PC-3 (cell line): ENCODE measurements at places on chromosomes 2 and 18. TPM values are rescaled to one million over a fixed set of nuclear protein-coding genes. Genes with fewer than 3 reads are reported as not detected.

GRCh38 chr18:24060644-24061043 lies 46.1 kb downstream of the TTC39C start:
- H3K4me3 ChIP-seq: no peak overlapping the region
- DNase-seq: no peak
- no peaks in the 10 kb centered on the region for H3K36me3 ChIP-seq
- H3K27me3 ChIP-seq: no peaks in the 10 kb centered on the region

GRCh38 chr2:100412881-100413321 lies 4.6 kb downstream of the CHST10 start:
- peaks cover 16% of the 10 kb centered on the region for H3K4me1 ChIP-seq
- H3K27me3 ChIP-seq: no peaks in the 10 kb centered on the region
- H3K4me3 ChIP-seq: no peak overlapping the region
- no peaks in the 10 kb centered on the region for H3K36me3 ChIP-seq

The TFCP2L1 gene
- total RNA-seq: 2.4 and 3.5 TPM in 2 replicates

The MYO7B gene
- total RNA-seq: 28.0 and 37.8 TPM in 2 replicates

DNA sequence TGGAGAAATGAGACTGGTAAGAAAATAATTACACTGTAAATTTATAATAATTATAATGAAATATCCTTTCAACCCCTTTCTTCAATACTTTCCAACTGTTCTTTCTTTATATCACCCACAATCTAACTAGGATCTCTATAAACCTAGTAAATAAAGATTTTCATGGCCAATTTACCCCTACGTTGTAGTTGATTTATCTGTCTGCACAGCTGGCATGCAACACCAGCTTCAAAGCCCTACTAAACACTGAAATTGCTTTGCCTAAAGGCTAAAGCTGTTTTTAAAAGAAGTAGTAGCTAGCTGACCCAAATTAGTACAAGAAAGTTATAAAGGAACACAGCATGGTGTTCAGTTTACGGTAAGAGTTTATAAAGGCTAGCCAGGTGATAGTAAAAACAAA lies 140.1 kb downstream of the NOL4 start:
- no peak overlapping the region for H3K4me3 ChIP-seq
- DNase-seq: no peak
- no peaks in the 10 kb centered on the region for H3K36me3 ChIP-seq
- no peak overlapping the region for H3K27ac ChIP-seq
- 0 out of 2 replicates have a peak, but pooled peaks cover 6% of the 10 kb centered on the region for H3K27me3 ChIP-seq
- H3K4me1 ChIP-seq: no peaks in the 10 kb centered on the region

- no peak overlapping the region for H3K4me3 ChIP-seq
- H3K4me1 ChIP-seq: peaks cover 3% of the 10 kb centered on the region; the same call in 1 of the 2 replicates
- peaks cover 72% of the 10 kb centered on the region for H3K27me3 ChIP-seq
- no peak for DNase-seq
- H3K36me3 ChIP-seq: no peaks in the 10 kb centered on the region
Observed at GRCh38 chr2:75194184-75194868, 5.0 kb downstream of the TACR1 start.

- H3K36me3 ChIP-seq: no peaks in the 10 kb centered on the region
- peak; percentile 35 for DNase-seq
- peak overlapping the region; percentile 56 for H3K27ac ChIP-seq
- peaks cover 30% of the 10 kb centered on the region for H3K4me1 ChIP-seq
- no peaks in the 10 kb centered on the region for H3K27me3 ChIP-seq
Observed at GRCh38 chr2:127649100-127649611, 3.2 kb downstream of the GPR17 start.

The AFF3 gene
- 0.04 and 0.06 TPM in 2 replicates for total RNA-seq

DNA sequence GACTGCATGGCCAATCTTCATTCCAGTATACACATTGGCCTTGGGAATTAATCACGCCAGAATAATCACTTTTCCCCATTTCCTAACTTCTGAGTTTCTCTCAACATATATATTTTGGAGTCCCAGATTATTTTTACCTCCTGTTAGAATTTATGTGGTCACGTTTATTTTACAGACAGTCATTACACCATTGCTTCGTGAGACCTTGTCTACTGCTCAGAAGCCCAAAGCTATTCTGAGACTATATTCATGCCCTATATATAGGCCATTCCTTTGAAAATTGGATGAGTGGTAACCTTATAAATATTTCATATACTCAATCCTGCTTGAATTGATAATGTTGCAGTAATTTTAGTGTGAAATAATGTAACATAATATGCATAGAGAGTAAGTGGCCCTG lies 610.0 kb upstream of the CDH2 start:
- no peaks in the 10 kb centered on the region for H3K27me3 ChIP-seq
- H3K4me3 ChIP-seq: no peak overlapping the region
- no peaks in the 10 kb centered on the region for H3K36me3 ChIP-seq
- peaks cover 18% of the 10 kb centered on the region for H3K4me1 ChIP-seq
- no peak for DNase-seq

DNA sequence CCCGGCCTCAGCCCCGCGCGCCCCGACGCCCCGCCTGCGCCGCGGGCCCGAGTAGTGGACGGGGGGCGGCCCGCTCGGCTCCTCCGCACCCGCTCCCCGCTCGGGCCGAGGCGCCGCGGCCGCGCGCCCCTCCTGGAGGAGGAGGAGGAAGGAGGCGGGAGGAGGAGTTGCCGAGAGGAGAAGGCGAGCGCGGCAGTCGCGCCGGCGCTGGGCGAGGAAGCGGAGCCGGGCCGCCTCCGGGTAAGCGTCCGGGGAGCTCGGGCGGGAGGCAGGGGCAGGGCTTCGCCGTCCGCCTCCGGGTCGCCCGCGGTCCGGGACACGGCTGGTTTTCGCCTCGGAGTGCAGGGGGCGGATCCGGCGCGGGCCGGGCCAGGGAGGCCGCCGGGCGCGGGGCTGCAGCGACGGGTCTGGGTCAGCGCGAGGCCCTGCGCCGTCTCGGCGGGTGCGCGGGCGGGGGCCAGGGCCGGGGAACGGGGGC lies at the start of gene SOCS6:
Gene SOCS6 (plus strand): TSS at position 195 of the 478 bp plus-strand sequence. CDS start 35,624 bp downstream, outside the sequence.
- DNase-seq: peak; percentile 63
- H3K27ac ChIP-seq: peak within 1 kb of the TSS; percentile 60
- H3K4me1 ChIP-seq: peaks cover 35% of the 10 kb centered on the region
- H3K27me3 ChIP-seq: no peaks in the 10 kb centered on the region

- H3K4me3 ChIP-seq: no peak overlapping the region
- H3K27me3 ChIP-seq: no peaks in the 10 kb centered on the region
- DNase-seq: no peak
- no peak overlapping the region for H3K27ac ChIP-seq
- no peaks in the 10 kb centered on the region for H3K4me1 ChIP-seq
Observed at GRCh38 chr18:66662632-66663031, 58.7 kb upstream of the CDH19 start.

GRCh38 chr2:98828369-98828744 lies 97.4 kb upstream of the MGAT4A start:
- no peak for DNase-seq
- no peak overlapping the region for H3K4me3 ChIP-seq
- H3K4me1 ChIP-seq: peaks cover 23% of the 10 kb centered on the region
- H3K36me3 ChIP-seq: no peaks in the 10 kb centered on the region

DNA sequence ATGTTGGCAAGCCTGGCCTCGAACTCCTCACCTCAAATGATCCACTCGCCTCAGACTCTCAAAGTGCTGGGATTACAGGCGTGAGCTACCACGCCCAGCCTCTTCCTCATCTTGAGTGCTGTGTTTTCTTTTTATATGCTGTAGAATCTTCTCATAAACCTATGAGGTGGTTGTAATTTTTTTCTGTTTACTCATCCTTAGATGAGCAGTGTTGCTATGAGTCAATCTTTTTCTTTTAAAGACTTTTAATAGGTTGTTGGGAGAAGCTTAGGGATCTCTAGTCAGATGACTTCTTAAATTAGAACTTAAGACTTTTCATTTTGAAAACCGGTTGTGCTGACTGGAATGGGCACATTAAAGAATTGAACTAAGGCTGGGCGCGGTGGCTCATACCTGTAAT lies 8.7 kb upstream of the AAK1 start:
- peaks cover 20% of the 10 kb centered on the region for H3K4me1 ChIP-seq
- H3K27me3 ChIP-seq: no peaks in the 10 kb centered on the region
- DNase-seq: peak; percentile 95
- H3K4me3 ChIP-seq: no peak overlapping the region

- H3K27ac ChIP-seq: no peak overlapping the region
- H3K36me3 ChIP-seq: no peaks in the 10 kb centered on the region
- DNase-seq: peak; percentile 36
- peaks cover 6% of the 10 kb centered on the region; the same call in 1 of the 2 replicates for H3K4me1 ChIP-seq
- H3K4me3 ChIP-seq: peak overlapping the region; percentile 41; the same call in 1 of the 2 replicates
Observed at GRCh38 chr2:236449167-236449761, 120.4 kb upstream of the ACKR3 start.

The RBKS gene
- total RNA-seq: 1.8 and 2.6 TPM in 2 replicates

The SERPINB3 gene
- total RNA-seq: 5.6 and 6.3 TPM in 2 replicates

The SERPINB10 gene
- 0.69 TPM in 1 of 2 replicates, not detected in the other for total RNA-seq

DNA sequence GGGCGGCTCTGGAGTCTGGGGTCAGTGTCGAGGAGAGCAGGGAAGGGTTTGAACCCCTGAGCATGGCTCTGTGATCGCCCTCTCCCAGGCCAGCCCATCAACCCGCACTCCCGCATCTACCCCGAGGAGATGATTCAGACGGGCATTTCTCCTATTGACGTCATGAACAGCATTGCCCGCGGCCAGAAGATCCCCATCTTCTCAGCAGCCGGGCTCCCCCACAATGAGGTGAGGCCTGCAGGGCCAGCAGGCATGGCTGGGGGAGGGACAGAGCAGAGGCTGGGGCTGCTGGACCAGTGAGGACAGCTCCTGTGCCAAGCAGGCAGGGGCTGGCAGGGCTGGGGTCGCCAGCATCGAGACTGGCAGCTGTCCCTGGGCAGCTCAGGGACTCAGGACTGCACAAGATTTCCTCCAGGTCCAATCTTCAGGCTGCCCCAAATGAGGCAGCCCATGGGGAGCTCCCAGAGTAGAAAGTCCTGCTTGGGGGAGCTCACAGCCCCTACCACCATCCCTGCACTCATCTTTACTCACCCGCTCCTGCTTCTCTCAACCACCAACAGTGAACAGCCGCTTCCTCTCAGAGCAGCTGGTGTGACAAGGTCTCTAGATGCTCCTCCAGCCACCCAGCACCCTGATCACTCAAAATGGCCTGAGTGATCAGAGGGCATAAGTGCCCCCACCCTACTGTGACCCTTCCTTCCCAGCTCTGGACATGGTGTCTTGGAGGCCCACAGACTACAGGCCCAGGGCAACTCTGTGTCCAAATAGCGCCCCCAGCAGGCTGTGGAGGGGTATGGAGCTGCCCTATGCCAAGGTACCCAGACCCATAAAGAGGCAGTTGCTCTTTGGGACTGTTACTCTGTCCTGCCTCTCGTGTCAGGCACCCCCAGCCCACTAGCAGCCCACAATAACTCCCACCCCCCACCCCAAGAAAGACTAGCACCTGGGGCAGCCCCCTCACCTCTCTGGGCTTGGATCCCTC lies 18.3 kb upstream of the ANKRD53 start:
- H3K36me3 ChIP-seq: no peaks in the 10 kb centered on the region
- H3K27me3 ChIP-seq: peaks cover 12% of the 10 kb centered on the region
- DNase-seq: no peak
- no peak overlapping the region for H3K27ac ChIP-seq

GRCh38 chr2:216551234-216552068 lies 52.8 kb downstream of the RPL37A start:
- DNase-seq: peak; percentile 70
- no peaks in the 10 kb centered on the region for H3K36me3 ChIP-seq
- H3K27me3 ChIP-seq: no peaks in the 10 kb centered on the region
- peaks cover 33% of the 10 kb centered on the region for H3K4me1 ChIP-seq

The CCBE1 gene
- total RNA-seq: 13.9 and 20.8 TPM in 2 replicates

GRCh38 chr2:215436705-215437565 lies 1.1 kb upstream of the FN1 start:
- H3K27ac ChIP-seq: peak overlapping the region; percentile 82
- H3K4me3 ChIP-seq: peak overlapping the region; percentile 97
- H3K27me3 ChIP-seq: no peaks in the 10 kb centered on the region
- peaks cover 9% of the 10 kb centered on the region; the same call in 1 of the 2 replicates for H3K36me3 ChIP-seq

GRCh38 chr2:100104718-100105677 lies 37.4 kb downstream of the AFF3 start:
- no peak overlapping the region for H3K27ac ChIP-seq
- H3K27me3 ChIP-seq: peaks cover 43% of the 10 kb centered on the region
- no peak for DNase-seq

DNA sequence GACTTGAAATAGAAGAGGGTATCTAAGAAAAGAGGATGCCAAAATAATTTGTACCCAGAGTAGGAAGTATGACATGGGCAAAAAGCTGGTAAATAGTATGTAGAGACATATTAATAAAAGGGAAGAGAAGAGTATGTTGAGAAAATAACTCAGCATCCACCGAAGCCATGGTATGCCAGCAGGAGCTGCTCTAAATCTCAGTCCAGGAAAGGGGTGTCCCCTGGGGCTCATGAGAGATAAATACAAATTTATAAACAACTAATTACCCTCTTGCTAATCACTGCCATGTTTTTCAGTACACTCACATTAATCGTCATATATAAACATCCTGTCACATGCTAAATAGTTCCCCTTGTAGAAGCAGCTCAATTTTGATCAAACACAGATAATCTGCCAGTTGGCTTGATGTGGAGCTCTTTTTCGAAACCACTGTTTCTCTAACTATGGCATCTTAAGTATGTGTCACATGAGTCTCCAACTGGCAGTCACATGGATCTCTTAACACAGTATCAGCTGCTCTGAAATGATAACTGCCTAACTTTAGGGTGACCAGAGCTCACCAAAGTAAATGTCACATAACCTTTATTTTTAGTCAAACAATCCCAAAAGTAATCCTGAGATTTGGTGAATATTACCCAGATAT lies 31.9 kb downstream of the EXOC6B start:
- H3K36me3 ChIP-seq: no peaks in the 10 kb centered on the region
- no peak overlapping the region for H3K4me3 ChIP-seq
- H3K27ac ChIP-seq: no peak overlapping the region
- peaks cover 22% of the 10 kb centered on the region for H3K4me1 ChIP-seq
- no peak for DNase-seq
- H3K27me3 ChIP-seq: no peaks in the 10 kb centered on the region

- no peak overlapping the region for H3K4me3 ChIP-seq
- H3K27me3 ChIP-seq: no peaks in the 10 kb centered on the region
- no peak for DNase-seq
Observed at GRCh38 chr18:59735269-59735860, 38.1 kb upstream of the CCBE1 start.

The HOXD13 gene
- total RNA-seq: 0.36 and 0.46 TPM in 2 replicates

- no peak overlapping the region for H3K27ac ChIP-seq
- no peaks in the 10 kb centered on the region for H3K36me3 ChIP-seq
- no peak for DNase-seq
- H3K4me1 ChIP-seq: no peaks in the 10 kb centered on the region
- no peaks in the 10 kb centered on the region for H3K27me3 ChIP-seq
- H3K4me3 ChIP-seq: no peak overlapping the region
Observed at GRCh38 chr18:58298251-58299134, 254.5 kb downstream of the NEDD4L start.

- no peak overlapping the region for H3K4me3 ChIP-seq
- DNase-seq: no peak
- no peak overlapping the region for H3K27ac ChIP-seq
- H3K36me3 ChIP-seq: no peaks in the 10 kb centered on the region
Observed at GRCh38 chr2:184032983-184033382, 565.3 kb upstream of the ZNF804A start.

DNA sequence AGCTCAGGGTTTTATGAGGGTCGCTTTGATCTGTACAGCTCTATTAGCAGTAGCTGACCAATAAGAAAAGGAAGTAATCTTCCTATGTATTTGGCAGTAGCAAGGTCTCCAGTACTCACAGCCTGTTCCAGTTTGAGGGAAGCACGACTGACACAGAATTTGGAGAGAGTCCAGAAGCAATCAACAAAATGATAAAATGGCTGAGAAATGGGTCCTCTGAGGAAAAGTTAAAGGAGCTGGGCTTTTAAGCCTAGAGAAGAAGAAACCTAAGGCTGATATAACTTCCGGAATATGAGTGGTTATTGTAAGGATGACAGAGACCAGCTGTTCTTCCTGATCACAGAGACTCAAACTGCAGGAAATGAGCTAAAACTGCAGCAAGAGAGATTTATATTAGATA lies 382.8 kb downstream of the GPD2 start:
- no peaks in the 10 kb centered on the region for H3K36me3 ChIP-seq
- H3K4me3 ChIP-seq: no peak overlapping the region

The LYPD1 gene
- 16.1 and 18.7 TPM in 2 replicates for total RNA-seq
